ENCODE measurements at places on chromosomes 12 and 14.

DNA sequence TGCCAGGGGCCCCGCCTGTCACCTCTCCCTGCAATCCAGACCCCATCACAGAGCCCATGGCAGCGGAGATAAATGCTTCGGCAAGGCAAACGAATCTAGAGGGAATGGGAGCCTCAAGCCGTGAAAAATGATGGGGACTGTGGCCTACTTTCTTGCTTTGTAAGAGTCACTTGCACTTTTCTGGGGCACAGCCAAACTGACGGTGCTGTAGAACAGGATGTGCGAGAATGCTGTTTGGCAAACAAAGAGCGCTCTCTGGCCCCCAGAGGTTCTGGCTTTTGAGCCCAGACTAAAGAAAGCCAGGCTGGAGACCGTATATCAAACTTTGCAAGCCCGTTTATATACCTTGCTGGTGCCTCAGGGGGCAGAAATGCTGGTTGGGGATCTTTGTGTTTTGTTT, 108.7 kb downstream of the CACNA1C start:
- no peak for DNase-seq

- DNase-seq, result peak; percentile 90
These were observed 47.7 kb downstream of the ELK3 start for GRCh38 chr12:96241846-96242256.

DNA sequence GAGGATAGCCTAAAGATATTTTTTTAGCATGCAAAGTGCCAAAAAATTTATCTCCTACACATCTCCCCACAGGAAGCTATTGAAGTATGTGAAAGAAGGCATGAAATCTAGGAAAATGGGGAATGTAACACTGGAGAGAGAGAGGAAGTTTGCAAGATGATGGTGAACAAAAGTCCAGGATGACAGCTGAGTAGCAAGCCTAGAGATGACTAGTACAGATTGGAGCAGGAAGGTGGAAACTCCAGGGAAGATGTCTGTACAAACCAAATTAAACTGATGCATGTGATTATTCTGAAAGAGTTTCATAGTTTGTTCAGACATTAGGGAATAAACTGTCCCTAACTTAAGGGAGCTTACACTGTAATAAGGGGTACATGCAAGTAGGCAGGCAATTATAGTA, 99.3 kb downstream of the RAD51B start:
- no peak for DNase-seq

DNA sequence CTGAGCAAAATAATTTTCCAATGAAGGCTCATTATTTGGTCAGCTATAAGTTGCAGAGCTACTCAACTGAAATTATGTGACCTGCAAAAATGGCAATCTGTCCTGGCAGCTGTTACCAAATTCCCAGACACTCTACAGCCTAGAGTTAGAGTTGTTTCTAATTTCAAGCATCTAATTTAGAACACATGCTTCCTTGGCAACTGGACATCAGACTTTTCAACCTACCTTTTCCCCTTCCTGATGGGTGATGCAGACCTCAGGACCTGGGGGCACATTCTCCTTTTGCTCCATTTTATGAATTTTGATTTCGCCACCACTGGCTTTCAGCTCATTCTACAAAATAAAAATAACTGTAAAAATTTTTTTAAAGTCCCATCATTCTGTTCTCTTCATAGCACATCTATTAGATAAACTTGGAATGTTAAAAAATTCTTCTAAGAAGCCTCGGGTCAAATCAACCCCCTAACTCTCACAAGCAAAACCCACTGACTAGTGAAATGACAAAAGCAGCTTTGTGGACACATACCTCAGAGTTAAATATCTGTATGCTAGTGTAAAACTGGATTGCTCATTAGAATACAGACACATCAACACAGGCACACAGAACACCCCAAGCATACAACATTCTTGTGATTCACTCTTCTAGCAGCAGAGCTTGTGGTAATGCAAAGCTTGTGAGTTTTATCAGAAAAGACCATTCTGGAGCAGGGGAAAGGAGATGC, 33.5 kb upstream of the CERS5 start:
- DNase-seq, result no peak

DNA sequence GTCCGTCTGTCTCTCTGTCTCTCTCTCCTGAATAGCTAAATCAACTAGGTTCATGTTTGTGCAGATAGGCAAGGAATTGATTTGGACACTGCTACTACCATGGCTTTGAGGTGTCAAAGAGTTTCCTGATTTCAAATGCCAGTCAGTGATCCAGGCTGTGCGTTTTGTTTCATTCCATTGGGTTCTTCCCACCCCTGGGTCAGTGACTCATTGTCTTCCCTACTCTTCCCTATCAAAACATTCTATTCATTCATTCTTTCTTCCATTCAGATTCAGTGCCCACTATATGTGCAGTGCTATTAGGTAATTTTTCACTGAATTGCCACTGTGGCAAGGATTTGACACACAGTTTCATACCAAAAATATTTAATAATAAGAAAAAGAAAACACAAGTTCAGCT, 50.4 kb downstream of the RPH3A start:
- no peak for DNase-seq

- no peak for DNase-seq
These were observed 37.3 kb downstream of the PTGER2 start for GRCh38 chr14:52351233-52352060.

- no peak for DNase-seq
These were observed 18.8 kb upstream of the PRKAG1 start for GRCh38 chr12:49037111-49037946.

GRCh38 chr14:76917158-76917596, 91.0 kb downstream of the LRRC74A start:
- DNase-seq, result no peak

GRCh38 chr12:12726555-12727093, 9.5 kb downstream of the CDKN1B start:
- DNase-seq, result no peak

DNA sequence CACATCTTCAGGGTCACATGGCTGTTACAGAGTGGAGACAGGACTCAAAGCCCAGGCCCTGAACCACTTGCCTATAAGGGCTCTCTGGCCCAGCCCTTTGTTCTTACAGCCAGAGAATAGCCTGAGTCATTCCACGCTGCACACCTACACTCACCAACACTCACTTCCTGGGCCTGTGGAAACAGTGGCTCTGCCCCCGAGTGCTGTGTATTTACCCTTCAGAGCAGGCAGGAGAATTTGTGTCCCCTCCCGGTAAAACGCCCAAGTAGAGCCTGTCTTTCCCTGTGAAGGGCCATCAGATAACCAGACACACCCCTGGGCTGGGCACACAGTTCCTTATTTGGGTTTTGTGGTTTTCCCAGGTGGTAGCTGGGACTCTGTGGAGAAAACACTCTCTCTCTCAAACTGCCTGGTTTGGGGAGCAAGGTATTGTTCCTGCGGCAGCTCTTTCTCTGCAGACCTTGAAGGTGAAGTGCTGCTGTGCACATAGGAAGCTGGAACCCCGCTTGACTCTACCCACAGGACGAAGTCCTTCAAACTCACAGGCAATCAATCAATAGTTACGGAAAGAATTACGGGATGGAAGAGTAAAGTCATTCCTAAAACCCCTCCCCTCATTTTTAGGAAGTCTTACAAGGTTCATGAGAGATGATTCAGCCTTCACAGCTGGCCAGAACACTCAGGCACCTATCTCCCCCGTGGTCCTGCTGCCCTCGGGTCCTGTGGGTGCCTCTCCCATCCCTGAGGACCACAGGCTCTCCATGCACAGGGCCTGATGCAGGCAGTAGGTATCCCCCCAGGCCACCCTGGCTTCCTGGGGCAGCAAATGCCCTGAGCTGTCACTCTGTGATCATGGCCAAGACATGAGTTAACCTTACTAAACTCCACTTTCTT, 20.3 kb downstream of the FIGNL2 start:
- no peak for DNase-seq

DNA sequence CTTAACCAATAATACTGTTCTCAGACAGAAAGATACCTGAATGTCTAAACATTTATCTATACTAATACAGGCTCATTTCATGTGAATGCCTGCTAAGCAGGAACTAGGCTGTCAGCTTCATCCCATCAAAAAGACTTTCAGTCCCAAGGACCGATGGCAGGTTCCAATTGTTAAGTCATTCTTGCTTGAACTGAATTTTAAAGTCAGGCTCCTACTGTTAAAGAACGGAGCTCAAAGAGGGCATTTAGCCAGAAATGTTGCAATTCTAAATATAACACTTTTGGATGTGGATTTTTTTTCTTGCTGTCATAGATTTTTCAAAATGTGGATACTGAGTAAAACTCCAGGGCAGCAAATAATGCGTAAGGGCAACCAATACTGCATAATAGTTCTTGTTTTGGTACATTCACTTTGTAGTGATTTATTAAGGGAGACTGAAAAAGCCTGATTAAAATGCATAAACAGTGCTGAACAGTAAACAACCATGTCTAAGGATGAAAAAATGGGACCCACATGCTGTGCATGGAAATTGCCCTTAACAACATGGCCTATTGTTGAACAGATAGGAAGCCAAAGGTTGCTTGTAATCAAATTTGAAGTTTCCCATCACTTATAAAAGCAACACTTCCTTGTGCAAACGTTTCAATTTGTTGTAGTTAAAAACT, 38.6 kb upstream of the DBX2 start:
- DNase-seq, result no peak

DNA sequence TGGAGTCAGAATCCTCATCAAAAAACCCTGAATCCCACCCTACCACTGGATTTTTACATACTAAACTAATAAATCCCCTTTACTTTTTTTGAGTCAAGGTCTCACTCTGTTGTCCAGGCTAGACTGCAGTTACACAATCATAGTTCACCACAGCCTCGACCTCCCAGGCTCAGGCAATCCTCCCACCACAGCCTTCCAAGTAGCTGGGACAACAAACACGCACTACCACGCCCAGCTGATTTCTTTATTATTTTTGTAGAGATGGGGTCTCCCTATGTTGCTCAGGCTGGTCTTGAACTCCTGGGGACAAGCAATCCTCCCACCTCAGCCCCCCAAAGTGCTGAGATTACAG, 24.3 kb downstream of the SPTSSA start:
- DNase-seq, result no peak

- no peak for DNase-seq
These were observed 158.6 kb upstream of the CCND2 start for GRCh38 chr12:4114986-4115385.

DNA sequence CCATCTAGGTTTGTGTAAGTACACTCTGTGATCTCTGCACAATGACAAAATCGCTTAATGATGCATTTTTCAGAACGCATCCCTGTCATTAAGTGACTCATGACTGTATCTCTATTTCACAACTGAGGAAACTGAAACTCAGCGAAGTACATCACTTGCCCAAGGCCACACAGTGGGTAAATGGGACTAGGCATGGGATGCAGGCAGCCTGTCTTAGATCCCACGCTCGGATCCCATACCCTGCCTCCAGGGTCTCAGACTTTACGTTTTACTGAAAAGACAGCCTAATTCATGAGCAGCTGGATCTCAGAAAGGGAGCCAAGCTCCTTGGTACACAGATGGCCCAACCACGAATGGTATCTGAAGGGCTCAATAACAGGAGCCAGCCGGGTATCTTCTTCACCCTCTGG, 2.4 kb upstream of the MLEC start:
- no peak for DNase-seq

Data from AG09319 (cell line).